ENCODE measurements at places on chromosomes 16 and 17. TPM values are rescaled to one million over a fixed set of nuclear protein-coding genes. Genes with fewer than 3 reads are reported as not detected.

The KIF2B gene
- total RNA-seq: not detected

The ACSM5 gene
- 12.4 TPM for total RNA-seq

The MYL11 gene
- total RNA-seq: not detected

The PRRT2 gene
- 1.0 TPM for total RNA-seq

The GPRC5C gene
- 34.4 TPM for total RNA-seq

The CHST4 gene
- total RNA-seq: not detected

The SYNRG gene
- total RNA-seq: 32.7 TPM

Measured in heart right ventricle (tissue), 16 donors.